MV-4-11 (cell line): ENCODE measurements at places on chromosomes 5 and 9.

GRCh38 chr9:107309271-107309670 lies 26.2 kb downstream of the RAD23B start:
- peak; percentile 79 for DNase-seq

DNA sequence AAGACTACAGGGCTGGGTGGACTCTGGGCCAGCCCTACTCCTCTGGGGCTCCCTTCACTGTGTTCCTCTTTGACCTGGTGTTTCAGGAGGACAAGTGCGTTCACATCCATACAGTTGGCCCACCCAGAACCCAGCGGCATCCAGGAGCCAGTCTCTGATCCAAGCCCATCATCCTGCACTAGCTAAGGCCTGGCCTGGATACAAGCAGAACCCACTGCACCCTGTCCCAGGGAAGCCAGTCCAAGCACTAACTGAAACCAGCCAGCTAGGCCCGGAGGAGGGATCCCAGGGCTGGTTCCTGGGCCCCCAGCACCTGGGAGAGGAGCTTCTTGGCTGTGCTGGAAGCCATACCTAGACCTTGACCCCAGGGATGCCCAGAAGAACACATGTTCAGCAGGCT lies 4.1 kb upstream of the GBGT1 start:
- no peak for DNase-seq

- DNase-seq = no peak
These were observed 54.6 kb upstream of the PHYKPL start for GRCh38 chr5:178287091-178287790.

GRCh38 chr5:40780199-40780598 lies 18.0 kb downstream of the PRKAA1 start:
- DNase-seq = no peak

DNA sequence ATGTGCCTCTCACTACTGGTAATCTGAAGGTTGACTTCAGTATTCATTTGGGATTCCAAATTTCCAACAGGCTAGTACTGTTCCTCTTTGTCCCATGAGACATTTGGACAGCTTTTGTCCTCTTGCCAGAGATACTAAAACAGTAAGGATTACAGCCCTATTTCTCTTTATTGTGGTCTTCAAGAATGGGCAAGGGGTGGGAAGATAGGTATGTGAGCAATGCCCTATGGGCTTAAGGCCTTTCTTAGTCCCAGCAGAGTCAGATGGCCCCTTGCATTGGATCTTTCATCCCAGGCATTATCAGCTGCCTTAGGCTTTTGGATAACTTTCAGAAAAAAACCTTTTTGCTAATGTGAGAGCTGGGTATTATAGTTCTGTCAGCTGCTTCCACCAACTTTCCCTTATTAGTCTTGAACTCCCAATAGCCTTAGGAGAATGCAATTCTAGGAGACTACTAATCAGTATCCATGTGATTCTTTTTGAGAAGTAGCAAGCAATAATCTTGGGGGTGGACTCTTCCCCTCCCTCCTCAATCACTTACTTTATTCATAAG lies 361.1 kb upstream of the NUDT12 start:
- DNase-seq = no peak

DNA sequence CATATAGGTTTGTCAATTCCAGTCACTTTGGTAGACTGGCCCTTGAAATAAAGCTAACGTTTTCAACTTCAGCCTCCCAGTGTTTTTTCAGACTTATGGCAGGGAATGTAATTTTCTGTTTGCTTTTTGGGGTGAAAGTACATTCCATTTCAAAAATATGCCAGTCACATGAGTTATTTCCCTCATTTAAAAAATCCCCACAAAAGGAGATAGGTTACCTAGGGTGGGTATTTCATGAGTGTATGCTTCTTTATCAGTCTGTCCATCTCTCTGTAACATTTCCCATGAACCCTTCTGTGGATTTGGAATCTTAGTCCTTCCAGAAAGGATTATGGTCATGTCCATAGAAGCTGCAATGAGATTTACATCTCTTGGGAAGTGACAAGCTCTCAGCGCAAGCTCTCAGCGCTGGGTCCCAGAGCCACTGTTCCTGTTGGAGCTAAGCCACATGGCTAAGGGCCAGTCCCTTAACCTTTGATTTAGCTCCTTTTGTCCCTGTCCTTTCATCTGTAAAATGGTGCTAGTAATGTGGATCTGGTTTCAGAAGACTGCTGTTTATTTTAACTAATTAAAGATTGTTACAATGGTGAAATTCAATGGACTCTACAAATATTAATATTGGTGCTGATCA lies 294.9 kb downstream of the NR3C1 start:
- no peak for DNase-seq

DNA sequence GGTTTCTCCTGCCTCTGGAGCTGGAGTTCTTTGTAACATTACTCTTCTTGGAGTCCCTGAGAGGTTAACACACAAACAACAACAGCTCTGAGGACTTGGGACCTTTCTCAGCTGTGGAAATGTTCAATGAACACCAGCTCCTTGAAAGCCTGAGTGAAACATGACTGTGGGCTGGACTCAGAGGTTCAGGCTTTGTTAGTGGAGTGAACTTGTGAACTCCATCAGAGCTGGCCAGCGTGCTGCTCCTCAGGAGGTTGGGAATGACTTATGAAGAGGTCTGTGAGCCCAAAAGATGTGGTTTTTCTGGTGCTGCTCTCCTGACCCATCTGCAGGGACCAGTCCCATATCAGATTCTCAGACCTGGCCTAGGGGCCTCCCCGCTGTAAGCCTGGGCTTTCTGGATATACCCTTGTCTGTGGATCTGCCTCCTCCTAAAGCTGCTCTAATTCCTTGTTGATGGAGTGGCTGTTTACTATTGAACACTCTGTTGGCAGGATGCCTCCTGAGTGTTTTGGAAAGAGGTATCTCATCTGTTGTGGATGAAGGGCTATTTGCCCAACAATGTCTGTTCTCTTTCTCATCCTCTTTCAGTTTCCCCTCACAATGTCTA lies 170.0 kb upstream of the GDNF start:
- no peak for DNase-seq

DNA sequence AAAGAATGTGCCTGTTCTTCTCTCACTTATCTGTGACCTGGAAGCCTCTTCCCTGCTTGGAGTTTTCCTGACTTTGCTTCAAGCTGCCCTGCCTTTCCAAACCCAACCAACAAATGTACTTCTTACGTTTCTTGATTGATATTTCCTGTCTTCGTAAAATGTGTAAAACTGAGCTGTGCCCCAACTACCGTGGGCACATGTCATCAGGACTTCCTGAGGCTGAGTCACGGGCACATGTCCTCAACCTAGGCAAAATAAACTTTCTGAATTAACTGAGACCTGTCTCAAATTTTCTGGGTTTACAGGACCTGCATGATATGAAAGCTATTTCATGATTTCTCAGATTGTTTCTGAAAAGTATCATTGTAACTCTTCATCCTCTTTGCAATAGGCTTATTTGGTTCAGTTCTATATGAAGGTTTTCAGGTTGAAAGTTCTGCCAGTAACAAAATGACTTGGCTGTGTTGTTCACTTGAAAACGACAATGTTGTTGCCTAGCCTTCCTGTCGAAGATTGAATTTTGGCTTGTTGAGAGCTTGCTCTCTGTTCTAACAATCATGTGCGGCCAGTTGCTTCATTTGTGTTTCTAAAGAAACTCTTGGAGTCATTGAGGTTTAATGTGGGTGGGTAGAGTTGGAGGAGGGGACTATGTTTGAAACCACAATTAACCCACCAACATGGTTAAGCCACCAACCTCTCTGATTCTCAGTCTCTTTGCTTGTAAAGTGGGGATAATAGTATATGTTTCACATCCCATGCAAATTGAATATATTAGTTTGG lies 145.6 kb downstream of the FBXL7 start:
- peak; percentile 22 for DNase-seq
